ENCODE measurements at places on chromosomes 13 and 19.

DNA sequence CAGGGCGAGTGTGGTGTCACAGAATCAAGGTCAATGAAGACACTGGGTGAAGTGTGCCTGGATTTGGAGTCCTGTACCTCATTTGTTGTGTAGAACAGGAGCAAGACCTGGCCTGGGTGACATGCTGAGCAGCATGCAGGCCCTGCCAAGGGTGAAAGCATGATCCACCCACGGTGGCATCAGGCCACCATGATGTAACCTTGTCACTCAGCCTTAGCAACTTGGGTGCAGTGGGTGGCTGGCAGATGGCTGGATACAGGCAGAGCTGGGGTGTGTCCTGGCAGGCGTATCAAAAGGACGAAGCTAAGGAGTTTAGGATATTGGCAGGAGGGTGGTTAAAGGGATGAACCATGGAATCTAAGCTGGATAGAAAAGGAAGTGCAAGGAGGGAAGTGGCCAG is 10.3 kb downstream of the THSD1 start:
- DNase-seq: no peak

- DNase-seq: no peak
These were observed 11.9 kb downstream of the SACS start for GRCh38 chr13:23421596-23421995.

DNA sequence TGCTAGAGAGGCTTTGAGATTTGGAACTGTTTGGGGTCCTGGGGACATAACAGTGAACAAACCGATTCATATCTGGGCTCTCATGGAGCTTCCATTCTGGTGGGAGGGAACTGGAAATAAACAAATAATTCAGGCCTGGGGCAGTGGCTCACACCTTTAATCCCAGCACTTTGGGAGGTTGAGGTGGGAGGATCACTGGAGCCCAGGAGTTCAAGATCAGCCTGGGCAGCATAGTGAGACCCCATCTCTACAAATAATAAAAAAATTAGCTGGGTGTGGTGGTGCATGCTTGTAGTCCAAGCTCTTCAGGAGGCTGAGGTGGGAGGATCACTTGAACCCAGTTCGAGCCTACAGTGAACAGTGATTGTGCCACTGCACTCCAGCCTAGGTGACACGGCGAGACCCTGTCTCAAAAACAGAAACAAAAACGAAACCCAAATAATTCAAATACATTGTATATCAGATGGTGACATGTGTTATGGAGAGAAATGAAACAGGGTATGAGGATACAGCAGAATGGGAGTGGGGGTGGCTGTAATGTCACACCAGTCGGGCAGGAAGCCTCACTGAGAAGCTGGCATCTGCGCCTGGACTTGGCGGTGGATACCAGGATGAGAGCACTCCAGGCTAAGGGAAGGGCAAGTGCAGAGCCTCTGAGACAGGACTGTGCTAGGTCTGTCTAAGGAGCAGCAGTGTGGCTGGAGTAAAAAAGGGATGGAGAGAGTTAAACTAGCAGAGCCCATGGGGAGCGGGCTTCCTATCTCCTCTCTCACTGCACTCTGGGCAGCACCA is 131.1 kb upstream of the ZNF536 start:
- DNase-seq: no peak

GRCh38 chr13:32645854-32646253 is 59.6 kb downstream of the PDS5B start:
- DNase-seq: no peak

- no peak for DNase-seq
These were observed 810 bp upstream of the NFKBID start for GRCh38 chr19:35901055-35901644.

DNA sequence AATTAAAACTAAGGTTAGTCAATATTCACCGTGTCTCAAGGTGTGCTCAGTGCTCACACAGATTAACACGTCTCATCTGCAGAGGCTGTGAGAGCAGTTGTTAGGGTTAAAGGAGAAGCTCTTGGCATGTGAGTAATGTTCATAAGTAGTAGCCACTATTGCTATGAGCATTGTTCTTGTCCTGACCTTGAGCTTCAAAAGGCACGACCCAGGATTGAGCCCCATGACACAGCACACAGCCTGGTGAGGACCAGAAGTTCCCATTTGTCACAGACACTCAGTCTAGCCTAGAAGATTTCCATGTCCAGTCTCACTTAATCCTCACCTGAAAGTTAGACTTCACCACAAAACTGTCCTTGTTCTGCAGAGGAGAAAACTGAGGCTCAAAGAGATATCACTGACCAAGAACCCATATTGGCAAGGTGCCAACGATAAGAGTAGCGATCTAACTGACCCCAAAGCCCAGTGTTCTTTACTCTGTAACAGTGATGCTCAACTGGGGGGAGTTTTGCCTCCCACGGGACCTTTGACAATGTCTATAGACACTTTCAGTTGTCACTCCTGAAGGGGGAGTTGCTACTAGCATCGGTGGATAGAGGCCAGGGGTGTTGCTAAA is 26.0 kb downstream of the FPR3 start:
- DNase-seq: no peak

DNA sequence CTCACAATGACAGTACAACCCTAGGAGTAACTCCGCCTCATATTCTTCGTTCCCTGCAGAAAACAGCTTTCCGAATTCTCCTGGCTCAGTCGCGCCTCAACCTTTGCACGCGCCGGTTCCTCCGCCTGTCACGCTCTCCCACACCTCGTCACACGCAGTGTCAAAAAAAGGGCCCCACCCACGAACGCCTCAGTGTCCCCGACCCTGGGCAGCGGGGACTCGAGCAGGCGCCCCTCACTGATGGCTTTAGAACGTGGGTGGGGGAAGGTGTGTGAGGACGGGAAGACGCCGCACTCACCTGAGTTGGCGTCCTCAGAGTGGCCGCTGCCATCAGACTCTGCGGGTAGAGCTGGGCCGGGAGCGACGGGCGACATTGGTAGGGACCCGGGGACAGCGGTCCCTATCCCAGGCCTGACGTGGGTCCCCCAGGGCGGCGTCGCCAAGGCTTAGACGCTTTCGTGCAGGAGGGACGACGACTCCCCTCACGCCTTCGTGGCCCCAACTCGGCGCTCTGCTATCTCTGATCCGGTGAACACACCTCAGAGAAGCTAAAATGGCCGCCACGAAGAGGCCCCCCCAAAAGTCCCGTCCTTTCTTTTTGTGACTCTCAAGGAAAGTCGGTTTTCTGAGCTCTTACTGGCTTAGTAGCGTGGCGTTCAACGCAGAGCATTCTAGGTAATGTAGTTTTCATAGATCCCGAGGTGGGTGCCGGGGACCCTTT is at the start of gene ZNF154:
ZNF154 (minus strand) TSS at position 564 of the 721 bp plus-strand sequence; CDS start at position 331, 233 bp downstream.
- DNase-seq: peak; percentile 15

GRCh38 chr13:39682788-39683187 is 27.3 kb downstream of the COG6 start:
- DNase-seq: no peak

DNA sequence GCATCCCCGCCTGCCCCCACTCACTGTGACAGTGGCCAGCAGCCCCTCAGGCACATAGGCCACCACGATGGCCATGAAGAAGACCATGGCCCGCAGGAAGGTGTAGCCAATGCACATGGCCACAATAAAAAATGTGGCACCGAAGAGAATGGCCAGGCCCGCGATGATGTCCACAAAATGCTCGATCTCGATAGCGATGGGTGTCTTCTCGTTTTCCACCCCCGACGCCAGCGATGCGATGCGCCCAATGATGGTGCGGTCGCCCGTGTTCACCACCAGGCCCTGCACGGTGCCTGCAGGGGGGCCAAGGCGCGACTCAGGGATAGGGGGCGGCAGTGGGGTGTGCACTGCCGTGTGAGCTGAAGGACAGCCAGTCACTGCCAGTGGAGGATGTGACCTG is 3.7 kb downstream of the ATP4A start:
- no peak for DNase-seq

- DNase-seq: no peak
These were observed 78.8 kb downstream of the MAP4K1 start for GRCh38 chr19:38538793-38539528.

DNA sequence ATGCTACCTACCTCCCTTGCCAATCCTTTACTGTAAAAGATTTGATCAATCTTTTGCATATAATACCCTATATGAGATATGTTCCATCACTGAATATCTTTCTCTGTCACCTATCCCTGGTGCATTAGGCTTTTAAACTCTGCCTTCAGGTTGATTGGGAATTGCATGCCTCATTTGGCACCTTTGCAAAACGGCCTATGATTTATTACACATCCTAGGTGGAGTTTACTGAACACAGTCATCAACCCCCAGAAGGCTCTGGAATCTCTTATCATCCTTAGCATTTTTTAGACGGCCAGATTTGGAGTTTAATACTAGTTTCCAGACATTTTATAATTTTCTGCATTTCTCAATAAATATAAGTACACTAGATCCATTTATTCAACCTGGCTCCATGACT is 448.4 kb upstream of the SLC10A2 start:
- DNase-seq: no peak

DNA sequence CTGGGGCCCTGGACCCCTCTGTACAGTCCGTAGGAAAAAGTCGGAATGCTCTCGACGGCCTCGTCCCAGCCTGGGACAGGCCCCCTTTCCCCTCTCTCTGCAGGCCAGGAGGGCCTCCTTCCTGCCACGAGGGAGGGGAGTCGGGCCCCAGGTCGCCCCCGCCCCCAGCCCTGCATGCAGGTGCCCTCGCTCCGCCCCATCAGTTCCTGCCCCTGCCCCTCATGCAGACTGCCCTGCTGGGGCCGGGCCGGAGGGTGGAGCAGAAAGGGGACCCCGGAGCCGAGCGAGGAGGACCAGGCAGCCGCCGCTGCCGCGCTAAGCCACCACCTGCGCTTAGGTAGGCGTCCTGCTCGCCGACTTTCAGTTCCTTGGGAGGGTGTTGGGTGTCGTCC is 7.3 kb downstream of the LYL1 start:
- no peak for DNase-seq

- DNase-seq: no peak
These were observed 53.0 kb downstream of the DPY19L3 start for GRCh38 chr19:32458500-32459123.

GRCh38 chr13:30418075-30418716 is 4.1 kb upstream of the UBE2L5 start:
- no peak for DNase-seq

DNA sequence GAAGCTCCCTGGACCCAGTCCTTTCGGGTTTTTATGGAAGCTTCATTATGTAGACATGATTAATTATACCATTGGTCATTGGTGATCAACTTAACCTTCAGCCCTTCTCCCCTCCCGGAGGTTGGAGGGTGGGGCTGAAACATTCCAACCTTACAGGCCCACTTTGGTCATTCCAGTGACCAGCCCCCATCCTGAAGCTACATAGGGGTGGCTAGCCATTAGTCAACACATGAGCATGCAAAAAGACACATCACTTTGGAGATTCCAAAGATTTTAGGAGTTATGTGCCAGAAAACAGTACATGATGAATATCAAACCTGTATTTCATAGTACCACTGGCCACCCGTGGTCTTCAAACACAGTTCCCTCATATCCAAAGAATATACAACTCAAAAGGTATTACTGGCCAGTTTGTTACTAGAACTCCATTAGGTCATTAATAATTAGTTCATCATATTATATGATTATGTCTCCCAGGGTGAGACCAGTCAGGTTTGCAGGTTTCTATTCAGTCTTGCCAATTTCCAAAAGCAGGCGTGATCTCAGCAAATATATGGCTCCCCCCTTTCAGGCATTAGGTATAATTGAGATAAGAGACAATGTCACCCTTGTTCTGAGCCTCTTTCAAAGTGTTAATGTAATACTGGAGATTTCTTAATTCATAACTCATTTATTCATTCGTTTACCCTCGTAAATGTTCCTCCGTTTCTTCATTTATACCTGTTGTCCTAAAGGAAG is 11.1 kb downstream of the PPP5C start:
- DNase-seq: no peak

- no peak for DNase-seq
These were observed 115.3 kb upstream of the C1QTNF9B start for GRCh38 chr13:24012648-24013047.

DNA sequence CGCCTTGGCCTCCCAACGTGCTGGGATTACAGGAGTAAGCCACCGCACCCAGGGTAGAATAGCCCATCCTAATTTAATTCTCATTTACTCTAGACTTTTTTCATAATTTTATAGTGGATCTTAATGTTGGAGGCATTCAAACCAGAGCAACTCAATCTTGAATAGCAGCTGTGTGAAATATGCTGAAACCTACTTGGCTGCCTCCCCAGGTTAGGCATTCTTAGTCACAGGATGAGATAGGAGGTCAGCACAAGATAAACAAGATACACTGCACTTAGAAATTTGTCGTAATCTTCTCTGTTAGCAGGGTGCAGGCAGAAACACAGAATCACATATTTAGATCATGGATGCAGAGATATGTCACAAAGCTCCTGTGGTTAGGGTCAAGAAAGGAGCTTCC is 2.7 kb upstream of the ZNF43 start:
- no peak for DNase-seq

DNA sequence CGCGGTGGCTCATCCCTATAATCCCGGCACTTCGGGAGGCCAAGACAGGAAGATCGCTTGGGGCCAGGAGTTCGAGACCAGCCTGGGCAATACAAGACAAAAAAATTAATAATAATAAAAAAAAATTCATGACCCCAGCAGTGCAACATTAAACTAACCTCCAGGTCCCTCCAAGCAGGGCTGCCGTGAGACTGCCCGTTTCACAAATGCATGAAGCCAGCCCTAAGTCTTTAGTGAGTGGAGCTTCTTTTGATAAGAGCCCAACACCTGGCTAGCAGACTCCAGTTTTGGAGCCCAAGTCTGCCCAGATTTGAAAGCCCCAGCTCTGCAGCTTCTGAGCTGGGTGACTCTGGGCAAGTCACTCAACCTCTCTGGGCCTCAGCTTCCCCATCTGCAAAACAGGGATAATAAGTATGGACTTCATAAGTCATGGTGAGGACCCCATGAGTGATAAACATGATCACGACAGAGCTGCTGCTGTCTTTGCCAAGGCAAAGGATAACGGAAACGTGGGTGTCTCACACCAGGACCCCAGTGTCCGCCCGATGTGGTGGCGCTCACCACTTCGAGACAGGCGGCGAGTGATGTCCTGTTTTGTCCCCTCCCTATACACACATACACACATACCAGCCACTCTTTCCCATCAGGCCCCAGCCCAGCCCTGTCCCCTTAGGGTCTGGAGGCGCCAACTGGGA is 38.4 kb upstream of the NANOS3 start:
- no peak for DNase-seq

DNA sequence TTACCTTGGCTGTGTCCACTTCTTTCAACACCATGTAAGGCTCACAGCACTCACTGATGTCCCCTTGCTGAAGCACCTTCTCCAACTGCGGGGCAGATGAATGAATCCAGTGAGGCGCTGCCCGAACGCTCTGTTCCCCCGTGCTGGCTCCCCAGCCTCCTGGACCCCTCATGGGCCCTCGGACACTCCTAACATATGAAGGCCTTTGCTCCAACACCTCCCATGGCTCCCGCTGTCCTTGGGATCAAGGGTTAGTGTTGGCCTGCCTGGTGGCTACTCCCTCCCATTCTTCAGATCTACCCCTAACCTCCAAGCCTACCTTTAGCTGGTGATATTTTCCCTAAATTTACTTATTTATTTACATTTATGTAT is 4.4 kb downstream of the ANGPTL8 start:
- no peak for DNase-seq

DNA sequence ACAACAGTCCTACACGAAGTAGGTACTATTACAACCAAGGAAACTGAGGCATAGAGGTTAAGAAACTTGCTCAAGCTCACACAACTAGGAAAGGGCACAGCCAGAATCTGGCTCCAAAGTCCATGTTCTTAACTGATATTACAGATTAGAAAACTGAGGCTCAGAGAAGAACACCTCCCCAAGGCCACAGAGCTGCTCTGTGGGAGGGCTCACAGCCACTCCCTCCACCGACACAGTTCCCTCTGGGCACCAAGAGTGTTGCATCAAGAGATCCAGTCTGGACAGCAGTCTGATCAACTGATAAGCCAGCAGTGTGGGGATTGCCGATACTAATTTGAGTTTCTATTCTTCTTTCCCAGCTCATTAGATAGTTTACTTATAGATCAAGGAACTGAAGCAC is 29.5 kb downstream of the SLC15A1 start:
- no peak for DNase-seq
